ENCODE measurements at places on chromosomes 7 and 10.
A peak's percentile ranks its signal among the peaks of the same experiment; 100 is the strongest.

DNA sequence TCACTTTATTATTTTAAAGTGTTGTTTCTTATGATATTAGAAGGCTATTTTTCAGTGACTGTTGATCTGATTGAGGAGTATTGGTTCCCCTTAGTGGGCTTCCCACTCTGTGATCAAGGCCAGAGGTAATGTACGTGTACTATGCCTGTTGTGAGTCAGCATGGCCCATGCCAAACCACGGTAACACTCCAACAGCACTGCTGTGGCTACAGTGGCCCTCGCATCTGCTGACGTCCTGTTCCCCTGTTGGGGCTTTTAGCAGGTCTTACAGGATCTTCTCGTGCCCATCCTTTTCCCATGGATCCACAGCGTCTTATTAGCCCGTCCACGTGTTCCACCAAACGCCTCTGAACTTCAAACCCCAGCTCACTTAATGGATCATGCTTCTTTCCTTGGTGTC, 964.6 kb upstream of the CELF2 start:
- no peak for DNase-seq

DNA sequence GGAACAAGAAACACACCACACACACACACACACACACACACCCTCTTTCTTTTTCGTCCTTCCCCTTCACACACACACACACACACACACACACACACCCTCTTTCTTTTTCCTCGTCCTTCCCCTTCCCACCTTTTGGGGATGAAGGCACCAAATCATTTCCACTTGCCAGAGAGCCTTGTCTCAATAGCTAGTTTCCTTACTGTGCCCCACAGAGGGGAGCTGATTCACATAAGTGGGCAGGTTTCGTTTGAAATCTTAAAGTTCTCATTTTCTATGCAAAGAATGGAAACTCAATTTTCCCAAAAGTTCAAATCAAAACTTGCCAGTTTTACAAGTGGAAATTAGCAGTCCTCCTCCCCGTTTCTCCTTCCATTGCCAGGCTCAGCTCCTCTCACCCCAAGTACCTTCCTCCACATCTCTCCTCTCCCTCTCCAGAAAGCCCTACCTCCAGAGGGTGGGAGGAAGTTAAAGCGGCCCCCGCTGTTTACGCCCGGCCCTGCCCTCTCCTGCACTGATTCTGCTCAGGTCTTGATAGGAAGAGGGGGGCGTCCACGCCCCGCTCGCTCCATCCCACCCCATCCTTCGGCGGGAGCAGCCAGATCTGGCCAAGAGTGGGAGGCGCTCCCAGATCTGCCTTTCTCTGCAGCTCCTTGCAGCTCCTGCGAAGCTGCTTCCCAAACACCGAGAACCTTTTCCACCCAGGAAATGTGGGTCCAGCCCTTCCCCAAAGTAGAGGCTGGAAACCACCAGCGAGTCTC, 1.3 kb downstream of the CTTNBP2 start:
- no peak for DNase-seq

DNA sequence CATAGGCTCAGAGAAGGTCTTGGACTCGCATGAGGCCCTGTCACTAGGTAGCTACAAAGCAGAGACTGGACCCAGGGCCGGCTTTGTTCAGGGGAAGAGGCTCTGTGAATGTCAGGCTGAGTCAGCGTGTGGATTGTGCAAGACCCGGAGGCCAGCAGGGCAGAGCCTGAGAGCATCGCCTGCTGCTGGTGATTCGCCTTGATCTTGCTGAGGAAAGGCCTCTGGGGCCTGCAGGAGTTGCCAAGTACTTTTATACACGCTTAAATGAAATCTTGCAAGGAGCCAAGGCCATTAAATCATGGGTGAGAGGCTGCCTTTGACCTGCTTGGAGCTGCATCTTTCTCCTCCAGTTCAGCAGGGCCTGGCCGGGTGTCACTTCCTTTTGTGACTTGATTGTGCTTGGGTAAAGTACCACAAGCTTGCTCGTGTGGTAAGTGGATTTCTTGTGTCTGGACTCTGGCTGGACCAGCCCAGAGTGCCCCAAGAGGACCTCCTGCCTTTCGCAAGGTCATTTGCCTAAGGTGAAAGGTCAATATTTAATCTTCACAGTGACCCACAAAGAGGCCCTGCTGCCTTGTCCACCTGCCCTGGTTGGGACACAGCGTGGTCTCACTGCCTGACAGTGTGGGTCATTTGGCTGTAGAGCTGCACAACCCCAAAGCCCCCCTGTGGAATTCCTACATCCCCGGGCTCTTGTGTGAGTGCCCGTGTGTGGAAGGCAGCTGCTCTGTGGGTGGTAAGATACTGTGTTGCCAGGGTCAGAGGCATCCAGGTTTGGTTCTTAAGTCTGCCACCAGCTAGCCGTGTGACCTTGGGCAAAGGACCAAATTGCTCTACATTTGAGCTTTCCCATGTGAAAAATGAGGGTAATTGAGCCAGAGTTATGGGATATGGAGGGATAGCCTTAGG, 38.6 kb upstream of the SH2D4B start:
- no peak for DNase-seq

- no peak for DNase-seq
These were observed 96.8 kb downstream of the RAB18 start for GRCh38 chr10:27600930-27601329.

- no peak for DNase-seq
These were observed 96.6 kb upstream of the LRRN3 start for GRCh38 chr7:110994028-110994967.

- DNase-seq = no peak
These were observed 273.7 kb upstream of the KLF14 start for GRCh38 chr7:131007439-131008330.

DNA sequence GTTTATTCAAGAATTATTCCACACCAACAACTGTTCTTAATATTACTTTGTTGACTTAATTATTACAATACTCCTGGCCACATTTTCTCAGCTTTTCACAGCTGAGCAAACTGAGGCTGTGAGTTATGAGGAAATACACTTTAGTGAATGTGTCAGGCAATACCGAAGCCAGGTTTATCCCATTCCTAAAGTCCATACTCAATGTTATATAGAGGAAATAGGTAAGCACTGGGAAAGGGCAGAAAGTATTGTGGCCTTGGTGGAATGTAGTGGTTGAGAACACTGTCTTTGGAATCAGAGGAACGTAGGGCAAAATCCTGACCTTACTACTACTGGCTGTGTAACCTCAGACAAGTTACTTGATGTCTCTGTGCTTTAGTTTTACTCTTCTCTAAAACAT, 110.8 kb downstream of the CD36 start:
- no peak for DNase-seq

GRCh38 chr10:112168733-112169132, 14.8 kb downstream of the GPAM start:
- DNase-seq = no peak

DNA sequence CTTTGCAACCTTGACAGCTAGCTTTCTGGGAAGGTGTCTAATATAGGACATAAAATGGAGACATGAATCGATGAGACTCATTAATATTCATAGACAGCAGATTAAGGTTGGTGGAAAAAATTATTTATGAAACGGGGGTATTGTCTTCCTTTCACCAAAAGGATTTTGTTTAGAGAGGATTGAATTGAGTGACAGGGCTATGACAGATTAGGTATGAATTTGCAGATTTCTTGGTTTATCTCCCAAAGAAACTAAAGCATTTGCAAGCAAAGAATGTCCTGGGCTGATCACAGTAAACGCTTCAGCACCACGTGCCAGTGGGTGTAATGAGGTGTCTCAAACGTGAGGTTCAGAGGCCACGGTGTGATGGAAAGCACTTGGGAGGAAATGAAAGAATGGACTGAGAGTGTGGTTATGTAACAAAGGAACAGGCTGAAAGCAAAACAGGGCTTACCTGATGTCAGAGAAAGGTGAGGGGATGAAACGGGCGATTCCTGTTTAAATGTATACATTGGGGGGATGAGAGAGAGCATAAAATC, 329.2 kb upstream of the NPVF start:
- DNase-seq = no peak

- peak; percentile 1 for DNase-seq
These were observed 32.0 kb downstream of the EXOC6 start for GRCh38 chr10:92880233-92880861.

- no peak for DNase-seq
These were observed 9.5 kb upstream of the REPIN1 start for GRCh38 chr7:150358988-150359621.

GRCh38 chr7:1204460-1205140, 28.1 kb upstream of the UNCX start:
- no peak for DNase-seq

- no peak for DNase-seq
These were observed 63.6 kb upstream of the BMPER start for GRCh38 chr7:33841705-33842129.

DNA sequence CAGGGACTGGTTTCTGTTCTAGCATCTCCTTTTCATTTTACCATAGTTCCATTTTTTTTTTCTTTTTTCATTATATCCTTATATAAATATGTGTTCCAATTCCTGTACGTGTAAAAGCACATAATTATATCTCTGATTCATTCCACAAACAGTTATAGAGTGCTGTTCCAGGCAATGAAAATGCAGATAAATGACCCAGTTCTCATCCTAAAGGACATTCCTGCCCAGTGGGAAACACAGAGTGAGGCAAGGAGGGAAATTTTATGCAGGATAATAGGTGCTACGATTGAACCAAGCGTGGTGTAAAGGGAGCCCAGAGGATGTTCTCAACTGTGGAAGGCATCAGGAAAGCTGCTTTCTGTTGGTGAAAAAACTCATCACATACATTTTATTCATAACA, 408.1 kb downstream of the GATA3 start:
- DNase-seq = no peak

All from NCI-H1436 treated with DMSO at 0.1 percent for 48 hours (cell line).